NCI-H526 (cell line): ENCODE measurements at places on chromosomes 16 and 17.
A peak's percentile ranks its signal among the peaks of the same experiment; 100 is the strongest.

- DNase-seq: no peak
These were observed 22.0 kb downstream of the C16orf87 start for GRCh38 chr16:46808997-46809396.

DNA sequence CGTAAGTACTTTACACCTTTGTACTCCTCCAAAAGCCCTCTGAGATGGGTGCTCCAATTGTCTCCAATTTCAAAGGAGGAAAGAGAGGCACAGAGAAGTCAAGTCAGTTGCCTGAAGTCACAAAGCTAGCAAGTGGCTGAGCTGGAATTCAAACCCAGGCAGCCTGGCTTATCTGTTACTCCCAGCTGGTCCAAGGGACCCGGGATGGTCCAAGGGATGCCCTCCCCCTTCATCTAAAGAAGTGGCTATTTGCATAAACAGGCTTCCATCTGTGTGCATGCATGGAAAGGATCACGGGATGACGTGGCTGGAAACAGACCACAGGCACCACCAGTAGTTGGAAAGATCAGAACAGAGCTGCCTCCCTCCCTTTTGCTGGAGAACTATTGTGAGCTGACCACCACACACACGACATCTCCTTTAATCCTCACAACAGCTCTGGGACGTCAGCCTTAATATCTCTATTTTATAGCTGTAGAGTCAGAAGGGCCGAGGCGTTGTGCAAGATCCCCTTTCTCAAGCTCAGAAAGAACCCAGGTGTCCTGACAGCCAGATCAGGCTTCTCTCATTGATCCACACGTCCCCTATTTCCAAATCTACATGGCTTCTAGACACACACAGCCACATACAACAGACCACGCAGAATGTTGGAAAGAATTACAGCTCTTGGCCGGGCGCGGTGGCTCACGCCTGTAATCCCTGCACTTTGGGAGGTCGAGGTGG is 10.9 kb upstream of the COL1A1 start:
- DNase-seq: peak; percentile 25

DNA sequence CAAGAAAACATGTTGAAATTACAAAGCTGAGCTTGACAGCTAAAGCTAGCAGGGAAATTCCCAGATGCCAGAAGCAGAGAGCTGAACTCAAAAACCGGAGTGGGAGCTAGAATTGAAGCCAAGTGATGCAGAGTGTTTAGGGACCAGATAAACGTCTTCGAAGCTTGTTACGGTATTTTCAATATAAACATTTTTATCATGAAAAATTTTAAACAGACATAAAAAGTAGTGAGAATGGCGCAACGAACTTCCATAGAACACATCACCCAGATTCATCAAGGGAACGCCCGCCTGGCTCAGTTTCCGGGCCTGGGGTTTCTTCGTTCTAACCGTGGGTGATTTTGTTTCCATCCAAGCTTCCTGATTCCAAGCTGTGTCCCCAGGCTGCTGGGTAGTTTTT is 18.1 kb downstream of the SPNS2 start:
- no peak for DNase-seq

DNA sequence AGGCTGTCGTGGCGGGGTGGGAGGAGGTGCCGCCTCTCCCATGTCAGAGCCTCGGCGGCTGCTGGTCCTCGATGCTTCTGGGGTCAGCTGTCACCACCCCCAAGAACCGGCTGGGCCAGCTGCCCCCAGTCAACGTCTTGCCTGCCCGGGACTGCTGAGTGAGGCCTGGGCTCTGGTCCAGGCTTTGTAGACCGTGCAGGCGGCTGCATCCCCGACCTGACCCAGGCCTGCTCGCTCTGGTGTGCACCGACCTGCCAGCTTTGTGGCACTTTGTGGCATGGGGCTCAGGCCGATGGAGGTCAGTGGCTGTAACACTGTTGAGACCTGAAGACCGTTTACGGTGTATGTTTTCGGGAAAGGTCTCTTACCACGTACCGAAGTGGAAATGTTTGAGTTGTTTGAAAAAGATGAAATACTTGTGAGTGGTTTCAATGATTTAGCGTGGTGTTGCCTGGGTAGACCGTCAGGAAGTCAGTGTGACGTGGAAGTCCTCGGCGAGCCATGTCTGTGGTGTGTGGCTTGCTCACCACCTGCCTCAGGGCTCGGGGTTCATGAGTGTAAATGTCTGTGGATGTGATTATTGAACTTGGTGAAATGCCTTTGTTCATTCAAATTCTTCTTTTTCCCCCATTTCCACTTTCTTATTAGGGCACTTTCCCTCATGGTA is 53.2 kb upstream of the ZNF750 start:
- DNase-seq: no peak

DNA sequence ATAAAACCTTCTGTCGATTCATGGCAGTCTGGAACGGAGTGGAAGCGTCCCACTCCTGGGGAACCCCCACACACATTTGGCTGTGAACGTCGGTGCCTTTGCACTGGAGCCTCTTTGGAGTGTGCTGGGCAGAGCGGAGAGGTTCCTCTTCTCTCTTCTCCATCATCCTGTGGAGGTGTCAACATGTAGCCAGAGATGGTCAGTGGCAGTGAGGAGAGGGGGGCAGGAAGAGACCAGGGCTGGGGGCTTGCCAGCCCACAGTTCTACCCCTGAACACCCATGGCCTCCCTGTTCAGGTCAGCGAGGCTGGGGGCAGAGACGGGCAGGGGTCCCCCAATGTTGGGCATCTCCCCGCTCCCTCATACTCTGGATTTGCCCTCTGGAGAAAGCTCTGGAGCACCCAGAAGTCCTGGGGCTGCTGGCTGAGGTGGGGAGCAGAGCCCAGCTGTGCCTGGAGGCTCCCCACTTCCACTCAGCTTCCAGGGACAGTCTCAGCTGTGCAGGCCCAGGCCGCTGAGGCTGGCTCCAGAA is 223.7 kb downstream of the SEC14L1 start:
- no peak for DNase-seq
